A549 treated with AZD2906 at 1 μM for 4 hours (cell line): ENCODE measurements at places on chromosomes 6 and 20. TPM values are rescaled to one million over a fixed set of nuclear protein-coding genes. Genes with fewer than 3 reads are reported as not detected.

Gene GATA5
- 0.38 to 0.89 TPM (median 0.75 TPM) in 5 replicates for total RNA-seq

Gene SDCBP2
- 1.4 to 2.4 TPM (median 1.8 TPM) in 5 replicates for total RNA-seq

Gene APCDD1L
- total RNA-seq, result 0.03 to 0.20 TPM (median 0.06 TPM) in 5 replicates

Gene CARMIL1
- total RNA-seq, result 7.4 to 10.0 TPM (median 8.1 TPM) in 5 replicates
